Lung (tissue), 17 donors: ENCODE measurements at places on chromosomes 12 and 14.

GRCh38 chr12:64743206-64743605, 16.0 kb downstream of the GNS start:
- DNase-seq: no peak

GRCh38 chr14:67886191-67886590, 66.6 kb downstream of the RAD51B start:
- no peak for DNase-seq

DNA sequence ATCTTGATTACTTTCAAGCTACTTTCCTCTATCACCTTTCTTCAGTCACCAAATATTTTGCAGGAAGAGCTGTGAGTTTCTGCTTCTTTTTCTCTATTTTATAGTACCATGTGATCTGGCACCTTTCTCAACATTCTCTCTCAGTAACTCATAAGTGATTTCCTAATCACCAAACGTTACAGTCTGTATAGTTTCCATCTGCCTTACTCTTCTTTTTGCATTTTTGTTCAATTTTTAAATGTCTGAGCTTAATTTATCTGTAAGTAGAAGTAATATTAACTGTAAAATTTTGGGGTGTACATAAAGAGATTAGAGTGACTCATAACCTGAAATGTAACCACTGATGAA, 422.1 kb upstream of the SYT1 start:
- no peak for DNase-seq

DNA sequence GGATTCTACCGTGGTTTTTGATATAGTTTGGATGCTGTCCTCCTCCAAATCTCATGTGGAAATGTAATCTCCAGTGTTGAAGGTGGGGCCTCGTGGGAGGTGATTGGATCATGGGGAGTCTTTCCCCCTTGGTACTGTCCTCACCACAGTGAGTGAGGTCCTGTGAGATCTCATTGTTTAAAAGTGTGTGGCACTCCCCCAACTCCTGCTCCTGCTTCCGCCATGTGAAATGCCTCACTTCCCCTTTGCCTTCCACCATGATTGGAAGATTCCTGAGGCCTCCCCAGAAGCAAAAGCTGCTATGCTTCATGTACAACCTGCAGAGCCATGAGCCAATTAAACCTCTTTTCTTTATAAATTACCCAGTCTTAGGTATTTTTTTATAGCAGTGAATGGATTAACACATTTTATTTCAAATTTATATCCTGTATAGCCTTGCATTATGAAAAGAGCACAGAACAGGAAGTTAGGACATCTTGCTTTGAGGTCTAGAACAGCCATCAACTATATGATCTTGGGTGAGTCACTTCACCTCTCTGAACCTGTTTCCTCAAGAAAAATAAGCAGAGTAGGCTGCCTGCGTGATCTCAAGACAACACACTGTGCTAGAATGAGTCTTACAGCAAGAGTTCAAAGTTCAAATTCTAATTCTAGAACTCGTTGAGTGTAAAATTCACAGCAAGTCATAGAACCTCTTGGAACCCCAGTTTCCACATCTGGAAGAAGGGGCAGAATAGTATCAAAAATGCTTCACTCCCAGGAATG, 160.9 kb upstream of the EEA1 start:
- DNase-seq: no peak

DNA sequence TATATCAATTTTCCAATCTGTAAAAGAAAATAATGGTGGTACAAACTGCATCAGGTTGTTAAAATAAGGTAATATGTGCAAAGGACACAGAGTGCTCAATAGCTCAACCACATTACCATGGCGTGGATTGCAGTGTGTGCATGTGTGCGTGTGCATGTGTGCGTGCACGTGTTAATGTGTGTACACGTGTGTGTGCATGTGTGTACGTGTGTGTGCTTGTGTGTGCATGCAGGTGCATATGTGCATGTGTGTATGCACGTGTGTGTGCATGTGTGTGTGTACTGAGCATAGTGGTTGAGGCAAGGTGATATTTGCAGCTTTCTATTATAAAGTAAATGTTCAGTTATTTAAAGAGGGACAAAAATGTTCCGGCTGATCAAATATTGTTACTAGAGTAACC, 115.6 kb downstream of the NT5DC3 start:
- no peak for DNase-seq

- peak; percentile 48 for DNase-seq
Observed at GRCh38 chr12:127108360-127109215, 1158.4 kb upstream of the TMEM132C start.

DNA sequence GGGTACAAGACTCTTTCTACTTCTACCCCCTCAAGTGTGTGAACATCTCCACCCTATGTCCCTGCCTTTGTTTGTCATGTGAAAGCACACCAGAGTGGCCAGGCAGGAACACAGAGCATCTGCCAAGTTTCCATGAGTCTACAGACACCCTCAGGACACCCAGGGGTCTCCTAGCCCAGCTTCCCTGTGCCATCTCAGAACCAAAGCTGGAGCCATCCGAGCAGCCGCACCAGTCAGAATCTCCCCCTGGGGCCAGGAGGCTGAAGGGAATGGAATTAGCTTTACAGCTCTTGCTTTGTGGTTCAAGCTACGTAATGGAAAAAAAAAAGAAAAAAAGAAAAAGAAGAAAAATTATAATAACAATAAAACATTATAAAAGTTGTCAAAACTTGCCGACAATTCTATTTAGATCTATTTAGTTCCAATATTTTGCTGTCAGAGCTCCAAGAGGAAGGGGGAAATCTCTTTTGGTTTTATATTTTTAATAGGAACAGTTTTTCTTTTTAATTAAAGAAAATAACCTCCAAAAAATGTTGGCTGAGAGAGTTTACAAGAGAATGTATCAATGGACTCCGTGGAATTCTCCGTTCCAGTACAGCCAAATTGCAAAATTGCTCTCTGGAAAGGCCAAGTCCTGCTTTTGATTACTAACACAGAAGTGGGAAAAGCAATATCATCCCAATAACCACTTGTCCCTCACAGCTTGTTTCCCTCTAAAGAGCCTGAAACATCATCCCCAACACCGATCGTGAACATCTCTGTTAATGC, 37.1 kb downstream of the TBX5 start:
- DNase-seq: no peak

- peak; percentile 7 for DNase-seq
Observed at GRCh38 chr12:128853600-128854197, 421 bp downstream of the GLT1D1 start.

- DNase-seq: no peak
Observed at GRCh38 chr12:32569259-32569658, 109.8 kb upstream of the DNM1L start.

DNA sequence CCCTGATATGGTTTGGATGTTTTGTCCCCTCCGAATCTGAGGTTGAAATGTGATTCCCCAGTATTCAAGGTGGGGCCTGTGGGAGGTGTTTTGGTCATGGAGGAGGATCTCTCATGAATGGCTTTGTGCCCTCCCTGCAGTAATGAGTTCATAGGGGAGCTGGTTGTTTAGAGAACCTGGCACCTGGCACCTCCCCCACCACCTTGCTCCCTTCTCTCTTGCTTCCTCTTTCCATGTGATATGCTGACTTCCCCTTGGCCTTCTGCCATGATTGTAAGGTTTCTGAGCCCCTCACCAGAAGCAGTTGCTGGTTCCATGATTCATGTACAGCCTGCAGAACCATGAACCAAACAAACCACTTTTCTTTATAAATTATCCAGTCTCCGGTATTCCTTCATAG, 32.6 kb downstream of the CD163L1 start:
- no peak for DNase-seq

DNA sequence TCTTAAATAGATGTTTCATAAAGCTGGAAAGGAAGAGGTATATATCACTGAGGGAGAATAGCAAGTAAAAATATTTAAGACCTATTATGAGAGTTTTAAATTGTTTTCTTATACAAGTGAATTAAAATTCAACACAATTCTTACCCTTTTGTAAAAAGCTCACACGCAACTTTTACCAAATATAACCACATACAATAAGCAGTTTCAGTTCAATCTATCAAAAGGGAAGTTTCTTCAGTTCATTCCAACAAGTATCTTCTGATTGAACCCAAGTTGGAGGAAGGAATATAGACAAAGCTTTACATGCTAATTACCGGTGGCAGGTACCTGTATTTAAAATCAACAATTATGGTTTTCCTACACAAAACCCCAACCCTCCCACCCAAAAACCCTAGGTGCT, 41.1 kb downstream of the GTF2A1 start:
- no peak for DNase-seq

- no peak for DNase-seq
Observed at GRCh38 chr14:89933002-89933401, 21.5 kb downstream of the EFCAB11 start.

DNA sequence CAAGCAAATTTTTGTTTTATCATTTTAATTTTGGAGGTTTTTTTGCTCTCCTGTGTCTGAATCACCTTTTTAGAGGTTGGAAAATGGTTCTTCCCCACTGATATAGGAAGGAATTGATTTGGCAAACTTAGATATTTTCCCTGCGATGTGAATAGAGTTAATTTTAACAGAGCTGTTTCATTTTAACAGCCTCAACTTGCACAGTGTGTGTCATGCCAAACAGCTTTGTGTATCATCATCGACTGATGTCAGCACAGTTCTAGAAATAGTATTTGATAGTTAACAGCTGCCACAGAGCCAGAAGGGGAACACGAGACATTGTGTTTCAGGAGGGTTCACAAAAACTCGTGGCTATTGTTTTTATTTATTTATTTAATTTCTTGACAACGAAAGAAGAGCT, 243.1 kb upstream of the FOXN3 start:
- DNase-seq: peak; percentile 71

GRCh38 chr12:49969027-49969426, 3.7 kb upstream of the AQP6 start:
- no peak for DNase-seq

- peak; percentile 44 for DNase-seq
Observed at GRCh38 chr12:130335517-130336392, 1.9 kb upstream of the PIWIL1 start.

DNA sequence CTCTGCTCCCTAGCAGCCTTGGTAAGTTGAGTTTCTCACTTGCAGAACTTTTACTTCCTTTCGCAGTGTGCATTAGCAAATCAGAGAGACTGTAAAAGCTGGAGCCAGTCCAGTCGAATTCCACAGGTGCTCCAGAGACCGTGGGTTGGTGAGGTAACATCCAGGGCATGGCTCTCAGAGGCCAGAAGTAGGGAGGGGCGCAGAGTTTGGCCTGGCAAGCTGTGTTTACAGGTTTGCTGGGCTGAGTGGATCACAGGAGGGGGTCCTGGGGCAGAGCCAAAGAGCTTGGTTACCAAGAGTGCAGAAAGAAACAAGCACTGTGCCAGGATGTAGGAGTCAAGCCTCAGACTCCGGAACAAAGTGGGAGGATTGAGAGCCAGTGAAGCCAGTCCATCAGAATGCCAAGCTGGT, 10.2 kb upstream of the BHLHE41 start:
- DNase-seq: peak; percentile 81

DNA sequence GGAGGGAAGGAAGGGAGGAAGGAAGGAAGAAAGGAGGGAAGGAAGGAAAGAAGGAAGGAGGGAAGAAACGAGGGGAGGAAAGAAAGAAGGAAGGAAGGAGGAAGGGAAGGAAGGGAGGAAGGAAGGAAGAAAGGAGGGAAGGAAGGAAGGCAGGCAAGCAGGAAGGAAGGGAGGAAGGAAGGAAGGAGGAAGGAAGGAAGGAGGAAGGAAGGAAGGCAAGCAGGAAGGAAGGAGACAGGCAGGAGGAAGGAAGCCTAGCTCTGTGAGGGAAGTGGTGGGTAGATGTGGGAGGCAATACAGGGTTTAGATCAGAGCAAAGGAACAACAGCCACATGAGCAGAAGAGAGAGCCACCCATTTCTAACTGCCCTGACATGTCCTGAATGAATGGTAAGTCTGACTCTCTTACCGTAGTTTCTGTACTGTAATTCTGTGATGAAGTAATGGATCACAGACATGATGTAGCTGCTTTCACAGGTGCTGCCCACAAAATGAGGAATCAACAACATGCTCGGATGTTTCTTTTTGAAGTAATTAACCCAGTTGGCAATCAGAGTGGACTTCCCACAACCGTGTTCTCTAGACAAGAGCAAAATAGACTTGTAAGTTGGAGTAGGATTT, 24.4 kb upstream of the HSP90B1 start:
- no peak for DNase-seq

- DNase-seq: no peak
Observed at GRCh38 chr12:14976658-14977057, 3.8 kb downstream of the PDE6H start.

DNA sequence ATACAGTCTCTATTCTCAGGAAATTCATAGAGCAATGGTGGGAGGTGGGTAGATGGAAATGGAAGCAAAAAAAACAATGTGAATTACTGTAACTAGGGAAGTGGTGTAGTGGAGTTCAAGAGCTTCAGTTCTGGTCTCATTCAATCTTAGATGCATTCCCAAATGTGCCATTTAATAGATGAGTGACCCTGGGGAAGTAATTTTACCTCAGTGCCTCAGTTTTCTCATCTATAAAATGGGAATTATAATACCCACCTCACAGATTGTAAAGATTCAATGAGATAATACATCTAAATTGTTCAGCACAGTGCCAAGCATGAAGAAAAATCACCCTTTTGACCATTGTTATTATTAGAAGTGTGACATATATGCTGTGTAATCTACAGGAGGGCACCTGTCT, 173.1 kb downstream of the SLC38A4 start:
- no peak for DNase-seq
